Activated CD8-positive, alpha-beta memory T cell treated with anti-CD3 and anti-CD28 coated beads for 1 hour (primary cell): ENCODE measurements at places on chromosomes 5 and 9.

- no peak for DNase-seq
Observed at GRCh38 chr9:120187758-120188157, 392.2 kb downstream of the CDK5RAP2 start.

GRCh38 chr5:34959323-34959722 is 30.0 kb downstream of the DNAJC21 start:
- DNase-seq = no peak

- DNase-seq = no peak
Observed at GRCh38 chr9:13787234-13787833, 507.8 kb upstream of the MPDZ start.

GRCh38 chr9:106616026-106616425 is 246.9 kb upstream of the ZNF462 start:
- no peak for DNase-seq

- no peak for DNase-seq
Observed at GRCh38 chr9:131255676-131256197, 20.6 kb downstream of the FAM78A start.

DNA sequence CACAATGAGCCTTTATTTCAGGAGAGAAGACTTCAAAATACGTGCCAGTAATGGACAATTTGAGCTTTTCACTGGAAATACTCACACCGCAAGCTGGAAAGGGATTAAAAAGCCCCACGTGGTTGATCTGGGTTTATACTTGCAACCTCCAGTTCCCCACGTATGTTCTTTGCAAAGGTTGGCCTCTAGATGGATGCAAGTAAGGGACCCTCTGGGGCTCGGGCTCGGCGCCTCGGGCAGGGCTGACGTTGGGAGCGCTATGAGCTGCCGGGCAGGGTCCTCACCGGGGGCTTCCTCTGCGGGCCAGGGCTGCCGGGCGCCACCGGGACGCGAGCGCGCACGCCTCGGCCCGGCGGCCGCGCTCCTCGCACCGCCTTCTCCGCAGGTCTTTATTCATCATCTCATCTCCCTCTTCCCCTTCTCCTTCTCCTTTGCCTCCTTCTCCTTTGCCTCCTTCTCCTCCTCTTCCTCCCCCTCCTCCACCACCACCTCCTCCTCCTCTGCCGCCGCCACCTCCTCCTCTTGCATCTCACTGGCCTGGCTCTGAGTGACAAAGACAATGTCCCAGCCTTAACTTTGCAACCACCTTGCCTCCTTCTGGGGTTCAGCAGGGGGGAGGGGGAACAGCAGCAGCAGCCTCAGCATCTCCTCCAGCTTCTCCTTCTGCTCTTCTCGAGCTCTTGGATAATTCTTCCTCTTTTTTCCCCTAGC is 701 bp upstream of the ZNF462 start:
- no peak for DNase-seq

DNA sequence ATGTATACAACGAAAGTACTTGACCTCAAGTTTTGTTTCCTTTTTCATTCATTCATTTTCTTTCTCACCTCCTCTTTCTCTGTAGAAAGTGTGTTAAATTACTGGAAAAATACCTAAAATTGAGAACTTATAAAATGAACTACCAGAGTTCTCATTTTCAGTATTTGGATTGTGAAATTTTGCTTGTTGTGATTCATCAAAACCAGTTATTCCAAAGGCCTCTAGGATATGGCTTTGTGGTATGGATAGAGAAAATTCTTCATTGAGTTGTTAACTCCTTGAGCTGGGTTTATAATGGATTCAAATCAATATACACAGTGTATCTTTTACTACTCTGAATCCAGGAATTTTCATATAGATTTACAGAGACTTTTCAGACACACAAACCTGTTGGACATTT is 287.6 kb downstream of the KDM4C start:
- DNase-seq = no peak

DNA sequence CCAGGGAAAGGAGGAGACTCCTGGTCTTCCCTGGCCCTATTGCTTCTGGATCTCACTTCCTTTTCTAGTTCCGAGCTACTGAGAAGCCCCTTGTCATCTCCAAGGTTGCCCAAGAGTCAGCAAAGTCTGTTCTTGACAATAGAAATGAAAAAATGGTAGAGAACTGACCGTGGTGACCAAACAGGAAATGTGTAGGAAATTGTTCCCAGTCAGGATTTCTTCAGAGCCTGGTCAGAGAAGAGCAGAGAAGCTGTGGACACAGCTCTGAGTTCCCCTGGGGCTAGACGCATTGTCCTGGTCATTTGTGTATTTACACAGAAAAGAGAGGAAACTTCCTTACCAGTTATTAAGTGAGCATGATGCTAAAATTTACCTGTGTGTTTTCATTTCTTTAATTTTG is 35.6 kb downstream of the S1PR3 start:
- DNase-seq = no peak

- no peak for DNase-seq
Observed at GRCh38 chr5:45264447-45264846, 431.7 kb downstream of the HCN1 start.

DNA sequence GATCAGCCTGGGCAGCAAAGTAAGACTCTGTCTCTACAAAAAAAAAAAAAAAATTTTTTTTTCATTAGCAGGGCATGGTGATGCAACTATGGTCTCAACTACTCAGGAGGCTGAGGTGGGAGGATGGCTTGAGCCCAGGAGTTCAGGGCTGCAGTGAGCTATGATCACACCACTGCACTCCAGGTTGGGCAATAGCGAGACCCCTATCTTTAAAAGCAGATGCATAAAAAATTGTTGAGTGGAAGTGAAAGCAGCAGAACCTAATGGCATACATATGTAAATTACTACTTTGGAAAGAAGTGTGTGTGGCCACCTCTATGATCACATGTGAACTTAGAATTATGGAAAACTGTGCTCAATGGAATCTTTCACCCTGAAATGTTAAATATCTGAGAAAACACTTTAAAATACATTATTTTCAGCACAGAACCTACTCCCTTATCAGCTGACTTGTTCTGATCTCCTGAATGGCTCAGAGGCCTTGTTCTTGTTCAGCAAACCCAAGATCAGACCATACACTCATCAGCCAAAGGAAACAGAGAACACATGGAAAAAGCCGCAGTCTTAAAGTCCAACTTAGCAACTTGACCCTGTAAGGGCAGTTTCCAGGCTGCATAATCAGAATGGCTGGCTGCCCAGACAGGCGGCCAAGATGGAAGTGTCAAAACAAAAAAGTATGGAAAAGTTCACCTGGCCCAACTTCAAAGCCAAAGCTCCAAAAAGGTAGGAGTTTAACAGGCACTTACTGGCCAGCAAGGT is 56.5 kb downstream of the SIL1 start:
- no peak for DNase-seq

GRCh38 chr9:16871336-16872151 is 1.1 kb upstream of the BNC2 start:
- no peak for DNase-seq
